NCI-H446 treated with DMSO at 0.1 percent for 48 hours (cell line): ENCODE measurements at places on chromosomes 6 and 20.

GRCh38 chr20:21291026-21291425 lies 12.1 kb upstream of the XRN2 start:
- no peak for DNase-seq

DNA sequence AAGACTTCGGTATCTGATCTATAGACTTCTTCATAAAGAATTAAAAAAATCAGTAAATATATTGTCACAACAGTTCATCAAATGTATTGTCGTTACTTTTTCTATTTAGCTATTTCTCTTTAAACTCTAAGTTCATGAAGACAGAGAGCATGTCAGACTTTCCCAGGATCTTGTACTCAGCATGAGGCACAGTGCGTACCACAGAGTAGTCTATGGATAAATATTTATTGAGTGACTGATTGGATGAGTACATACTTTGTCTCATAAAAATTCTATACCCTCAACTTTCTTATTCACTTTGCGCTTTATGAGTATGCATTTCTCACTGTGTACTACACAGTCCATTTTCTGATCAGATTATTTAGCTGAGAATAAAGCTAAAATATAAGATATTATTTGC lies 1284.4 kb upstream of the ADGRB3 start:
- DNase-seq: no peak

- DNase-seq: no peak
Measured at GRCh38 chr20:37915800-37916570, 13.1 kb downstream of the VSTM2L start.

DNA sequence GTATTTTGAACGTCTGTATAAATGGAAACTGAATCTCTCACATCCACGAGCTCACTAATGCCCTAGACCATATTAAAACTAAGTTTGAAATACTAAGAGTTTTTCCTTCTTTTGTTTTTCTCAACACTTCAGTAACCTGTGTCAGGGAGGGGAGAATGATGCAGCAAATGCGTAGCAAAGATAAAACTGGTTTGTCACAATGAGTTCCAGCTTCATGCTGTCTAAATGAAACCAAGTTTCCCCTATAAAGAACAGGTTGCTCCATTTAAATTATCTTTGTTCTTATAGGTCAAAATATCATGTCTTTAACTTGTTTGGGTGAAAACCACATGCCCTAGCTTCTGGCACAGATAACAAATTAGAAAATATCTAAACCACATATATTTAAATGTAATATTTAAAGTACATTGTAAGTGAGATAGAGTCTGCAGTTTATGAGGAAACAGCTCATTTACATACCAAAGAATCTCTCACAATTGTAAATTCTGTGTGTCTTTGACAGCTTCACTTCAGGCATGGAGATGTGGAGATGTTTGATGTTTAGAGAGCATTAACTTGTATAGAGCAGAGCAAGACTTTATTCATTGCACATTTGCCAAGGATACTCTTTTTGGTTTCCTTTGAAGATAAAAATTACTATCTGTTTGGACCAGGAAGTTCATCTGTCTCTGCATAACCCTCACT lies 7.3 kb downstream of the TRDN start:
- no peak for DNase-seq
